ENCODE measurements at places on chromosomes 3 and 15.

GRCh38 chr3:23389089-23389488 is 186.0 kb downstream of the UBE2E2 start:
- DNase-seq: no peak

DNA sequence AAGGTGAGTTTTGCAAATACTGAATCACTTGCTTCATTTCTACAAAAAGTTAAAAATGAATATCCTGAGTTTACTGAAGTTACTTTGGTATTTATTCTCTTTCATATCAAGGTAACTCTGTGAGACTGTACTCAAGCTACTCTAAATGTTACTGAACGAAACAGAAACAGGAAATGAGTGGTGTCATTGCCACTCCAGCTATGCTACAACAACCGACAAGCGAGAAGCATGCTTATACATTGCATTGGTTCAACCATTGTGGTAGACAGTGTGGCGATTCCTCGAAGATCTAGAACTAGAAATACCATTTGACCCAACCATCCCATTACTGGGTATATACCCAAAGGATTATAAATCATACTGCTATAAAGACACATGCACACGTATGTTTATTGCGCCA is 313.2 kb upstream of the THBS1 start:
- no peak for DNase-seq

DNA sequence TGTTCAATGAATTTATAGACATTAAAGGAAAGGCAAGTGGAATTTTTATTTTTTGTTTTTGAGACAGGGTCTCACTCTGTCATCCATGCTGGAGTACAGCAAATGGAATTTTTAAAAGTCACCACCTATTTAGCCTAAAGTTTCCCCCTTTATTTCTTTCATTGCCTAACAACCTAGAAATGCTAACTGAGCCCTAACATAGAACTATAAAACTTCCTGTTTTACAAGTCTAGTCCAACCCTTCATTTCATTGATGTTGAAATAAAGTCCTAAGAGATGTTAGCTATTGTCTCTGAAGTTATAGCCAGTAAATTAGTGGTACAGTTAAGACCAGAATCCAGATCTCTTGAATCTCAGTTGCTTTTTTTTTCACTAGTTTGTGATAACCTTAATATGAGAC is 39.0 kb downstream of the MAPK6 start:
- DNase-seq: no peak

DNA sequence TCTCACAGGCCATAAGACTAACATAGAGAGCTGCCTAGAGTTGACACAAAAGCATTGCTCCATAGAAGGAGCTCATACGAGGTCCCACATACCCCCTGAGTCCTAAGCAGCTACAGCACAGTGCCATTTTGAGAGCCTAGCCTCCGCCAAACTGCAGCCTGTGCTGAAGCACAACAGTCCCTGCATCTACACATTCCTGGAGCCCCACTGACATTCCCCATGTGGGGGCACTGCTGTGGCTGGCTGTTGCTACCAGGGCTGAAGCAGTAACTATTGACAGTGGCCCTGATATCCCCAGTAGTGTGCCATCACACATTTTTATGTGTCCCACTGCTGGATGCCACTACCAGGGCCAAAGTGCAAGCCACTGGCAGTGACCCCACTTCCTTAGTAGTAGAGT is 80.3 kb downstream of the CERS3 start:
- DNase-seq: no peak

- DNase-seq: no peak
Measured at GRCh38 chr3:154314152-154314551, 10.1 kb downstream of the DHX36 start.

GRCh38 chr15:59830098-59830497 is 141.0 kb upstream of the BNIP2 start:
- DNase-seq: no peak

- DNase-seq: no peak
Measured at GRCh38 chr3:127903611-127904375, 11.2 kb upstream of the KBTBD12 start.

DNA sequence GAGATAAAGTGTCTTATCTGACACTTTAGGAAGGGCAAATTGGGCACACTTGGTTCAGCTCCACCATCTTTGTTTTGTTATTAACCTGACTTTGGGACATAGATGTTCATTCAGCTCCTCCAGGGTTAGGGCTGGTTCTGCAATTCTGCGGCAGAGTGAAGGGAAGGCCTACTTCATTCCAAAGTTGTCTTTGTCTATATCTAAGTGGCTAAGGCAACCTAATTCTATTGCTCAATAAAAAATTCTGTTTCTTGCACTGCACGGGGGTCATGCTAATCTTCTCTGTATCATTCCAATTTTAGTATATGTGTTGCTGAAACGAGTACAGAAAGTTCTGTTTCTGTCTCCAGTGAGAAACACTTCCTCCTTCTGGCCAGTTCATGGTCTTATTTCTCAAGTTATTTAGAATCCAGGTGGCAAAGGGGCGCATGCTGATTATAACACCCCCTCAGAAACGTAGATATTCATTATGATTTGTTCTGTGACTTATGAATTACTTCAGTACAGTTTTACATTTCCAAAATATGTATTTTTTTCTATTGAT is 53.5 kb downstream of the PFN2 start:
- DNase-seq: no peak

- DNase-seq: no peak
Measured at GRCh38 chr3:122353893-122354401, 28.9 kb downstream of the CSTA start.

GRCh38 chr3:45984331-45985312 is 11.0 kb downstream of the FYCO1 start:
- DNase-seq: no peak

DNA sequence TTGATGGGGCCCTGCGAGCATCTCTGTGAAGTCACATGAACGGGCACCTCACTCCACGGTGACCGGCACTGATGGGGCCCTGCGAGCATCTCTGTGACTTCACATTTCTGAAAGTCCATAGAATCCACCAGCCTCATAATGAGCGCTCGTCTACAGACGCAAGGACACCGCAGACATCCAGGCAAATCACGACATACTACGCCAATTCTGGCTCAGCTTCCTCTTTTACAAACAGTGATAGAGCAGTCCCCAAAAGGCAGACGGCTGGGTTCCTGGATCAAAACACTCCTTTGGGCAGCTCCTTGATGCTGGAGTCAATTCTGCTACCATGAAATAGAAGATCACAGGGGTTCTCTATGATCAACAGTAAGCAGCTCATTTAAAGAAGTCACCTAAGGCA is 125.4 kb downstream of the XXYLT1 start:
- DNase-seq: no peak

GRCh38 chr15:90664650-90665287 is 52.4 kb upstream of the BLM start:
- DNase-seq: peak; percentile 72

DNA sequence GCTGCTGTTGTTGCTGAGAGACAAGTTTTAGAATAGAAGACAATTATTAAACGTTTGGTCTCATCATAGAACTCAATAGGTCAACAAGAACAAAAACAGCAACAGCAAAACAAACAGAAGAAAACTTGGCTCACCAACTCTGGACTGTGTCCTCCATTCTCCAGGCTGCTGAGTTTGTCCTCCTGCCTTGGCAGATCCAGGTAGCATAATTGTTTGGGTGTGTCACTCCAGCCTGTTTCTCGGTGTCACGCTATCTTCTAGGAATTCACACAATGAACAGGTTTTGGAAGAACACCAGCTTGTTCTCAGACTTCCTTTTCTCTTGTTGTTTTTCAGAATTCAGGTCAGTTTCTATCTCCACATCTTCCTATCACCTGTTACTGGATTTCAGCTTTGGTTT is 34.7 kb downstream of the ARRDC4 start:
- no peak for DNase-seq

GRCh38 chr15:64740311-64741170 is 34.8 kb downstream of the RBPMS2 start:
- DNase-seq: peak; percentile 84

GRCh38 chr3:19866751-19867347 is 67.2 kb downstream of the EFHB start:
- peak; percentile 62 for DNase-seq

GRCh38 chr15:35470441-35470840 is 75.5 kb downstream of the DPH6 start:
- DNase-seq: no peak

DNA sequence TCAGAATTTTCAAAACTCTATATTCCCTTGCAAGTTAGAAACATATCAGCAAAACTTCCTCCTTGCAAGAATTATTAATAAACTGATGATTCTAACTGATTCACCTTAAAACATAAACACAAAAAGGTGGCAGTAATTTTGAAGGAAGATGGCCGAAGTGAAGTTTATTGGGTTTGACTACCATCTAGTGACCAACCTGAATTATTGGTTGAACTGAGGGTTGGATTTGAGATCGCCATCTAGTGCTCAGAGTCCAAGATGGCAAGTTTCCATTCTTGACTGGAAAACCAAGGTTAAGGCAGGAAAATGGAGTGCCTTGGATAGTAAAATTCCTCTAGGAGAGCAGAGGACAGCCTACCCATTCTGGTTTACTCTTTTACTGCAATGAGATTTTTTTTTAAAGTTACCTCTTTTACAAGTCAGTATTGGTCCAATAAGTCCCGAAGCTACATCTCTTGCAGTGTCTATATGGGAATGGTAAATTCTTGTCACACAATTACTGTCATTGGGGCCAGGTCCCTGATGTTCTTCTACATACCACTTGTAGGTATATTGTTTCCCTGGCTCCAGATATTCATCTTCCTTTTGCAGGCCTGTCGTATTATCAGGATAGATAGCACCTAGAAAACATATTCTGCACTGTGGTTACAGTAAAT is 51.6 kb upstream of the CP start:
- DNase-seq: peak; percentile 62

- no peak for DNase-seq
Measured at GRCh38 chr3:34360713-34361112, 562.3 kb downstream of the PDCD6IP start.

DNA sequence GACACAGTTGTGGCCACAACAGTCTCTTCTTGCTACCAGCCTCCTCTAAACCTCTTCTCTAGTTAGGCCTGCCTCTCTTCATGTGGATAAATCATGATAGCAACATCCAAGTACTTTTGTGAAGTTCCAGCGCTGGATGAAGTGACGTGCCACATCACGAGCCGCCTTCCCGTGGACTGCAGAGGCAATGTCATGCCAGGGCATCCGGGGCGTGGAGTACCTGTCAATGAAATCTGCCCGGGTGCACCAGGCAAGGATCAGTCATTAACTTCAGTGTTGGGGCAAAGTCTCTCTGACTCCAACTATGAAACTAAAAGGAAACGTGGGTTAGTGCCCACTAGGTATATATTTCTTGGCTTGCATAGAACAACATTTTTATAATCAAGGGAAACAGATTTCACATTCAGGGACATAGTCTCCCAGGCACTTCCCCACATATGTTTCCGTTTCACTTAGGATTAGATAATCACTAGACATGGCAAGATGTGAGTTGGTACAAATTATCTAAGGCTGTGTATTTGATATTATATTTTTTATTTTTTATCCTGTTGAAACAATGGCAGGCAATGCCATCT is 133.6 kb downstream of the PLD1 start:
- DNase-seq: no peak

DNA sequence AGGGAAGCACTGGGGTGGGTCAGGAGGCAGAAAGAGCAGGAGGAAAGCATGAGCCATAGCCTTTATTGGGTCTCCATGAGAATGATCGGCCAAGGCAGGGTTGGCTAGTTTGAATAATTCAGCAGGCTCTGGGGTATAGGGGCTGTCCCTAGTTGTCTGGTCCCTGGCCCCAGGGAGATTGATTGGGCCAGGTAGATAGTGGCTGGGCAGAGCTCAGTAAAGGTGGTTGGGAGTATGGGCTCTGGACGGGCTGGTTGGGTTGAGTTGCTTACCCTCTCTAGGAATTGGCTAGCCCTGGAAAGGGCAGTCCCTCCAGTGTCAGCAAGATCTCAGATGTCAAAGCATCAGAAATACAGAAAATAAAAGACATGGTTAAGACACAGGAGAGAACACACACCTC is 148.1 kb downstream of the SHQ1 start:
- DNase-seq: no peak

- DNase-seq: no peak
Measured at GRCh38 chr3:129050556-129051295, 9.9 kb upstream of the GP9 start.

DNA sequence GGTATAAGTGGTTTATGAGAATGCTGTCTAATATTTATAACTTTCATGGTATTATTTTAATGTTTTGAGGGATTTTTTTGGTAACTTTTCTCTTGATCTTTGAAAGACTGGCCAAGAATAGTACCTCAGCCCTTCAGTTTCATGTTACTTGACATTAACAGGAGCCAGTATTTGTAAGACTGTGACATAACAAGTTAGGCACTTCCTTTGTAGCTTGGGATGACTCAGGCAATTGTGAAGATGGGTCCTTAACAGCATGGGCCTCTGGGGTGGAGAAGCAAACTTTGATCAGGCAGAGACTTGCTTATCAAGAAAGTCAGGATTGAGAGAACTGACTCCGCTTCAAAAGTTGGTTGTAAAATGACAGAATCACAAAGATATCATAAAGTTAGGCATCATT is 9.5 kb downstream of the LRRC49 start:
- DNase-seq: no peak

DNA sequence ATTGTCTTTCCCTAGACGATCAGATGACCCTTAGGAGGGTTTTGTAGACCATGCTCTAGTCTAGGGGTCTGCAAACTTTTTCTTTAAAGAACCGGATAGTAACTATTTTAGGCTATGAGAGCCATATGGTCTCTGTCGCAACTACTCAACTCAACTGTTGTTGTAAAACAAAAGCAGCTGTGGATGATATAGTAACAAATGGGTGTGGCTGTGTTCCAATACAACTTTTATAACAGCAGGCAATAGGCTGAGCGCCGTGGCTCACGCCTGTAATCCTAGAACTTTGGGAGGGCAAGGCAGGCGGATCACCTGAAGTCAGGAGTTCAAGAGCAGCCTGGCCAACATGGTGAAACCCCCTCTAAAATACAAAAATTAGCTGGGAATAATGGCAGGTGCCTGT is 6.1 kb upstream of the CMTM6 start:
- peak; percentile 24 for DNase-seq

GRCh38 chr3:148772835-148773234 is 54.8 kb upstream of the CPB1 start:
- no peak for DNase-seq

GRCh38 chr3:110955301-110955880 is 116.2 kb upstream of the NECTIN3 start:
- DNase-seq: no peak

DNA sequence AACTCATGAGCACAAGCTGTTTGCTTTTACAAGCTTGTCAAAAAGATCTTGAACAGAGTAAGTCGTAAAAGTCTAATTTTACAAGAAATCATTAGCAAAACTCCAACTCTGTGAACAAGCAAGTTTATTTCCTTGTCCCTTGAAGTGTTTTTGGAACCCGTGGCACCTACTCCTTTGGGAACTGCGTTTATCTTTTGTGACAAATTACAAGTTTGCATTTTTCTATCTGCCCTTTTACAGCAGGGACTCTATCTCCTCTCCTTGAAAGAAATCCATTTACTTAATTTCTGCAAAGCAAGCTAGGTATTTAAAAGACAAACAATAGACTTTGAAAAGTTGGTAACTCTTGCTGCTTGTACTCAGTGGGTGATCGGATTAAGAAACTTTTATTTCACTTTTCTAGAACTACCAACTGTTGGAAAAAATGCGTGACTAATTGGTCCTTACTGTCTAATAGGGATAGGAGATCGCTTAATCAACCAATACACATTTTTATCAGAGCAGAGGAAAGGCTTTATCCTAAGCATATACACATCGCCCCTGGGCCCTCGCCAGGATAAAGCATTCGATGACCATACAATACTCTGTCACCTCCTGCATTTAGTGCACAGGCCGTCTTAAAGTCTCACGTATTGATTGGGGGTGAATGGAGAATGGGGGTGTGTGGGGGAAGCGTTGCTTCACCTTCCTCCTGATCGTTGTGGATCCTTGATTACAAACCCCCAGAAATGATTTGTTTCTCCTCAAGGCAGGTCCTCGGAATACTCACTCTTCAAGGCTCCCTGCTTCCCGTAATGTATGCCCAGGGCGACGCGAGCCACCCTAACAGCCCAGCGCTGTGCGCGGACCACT is 1.7 kb downstream of the PRTG start:
- DNase-seq: no peak
